NCI-H1436 treated with DMSO at 0.1 percent for 48 hours (cell line): ENCODE measurements at places on chromosomes 12 and 14.

DNA sequence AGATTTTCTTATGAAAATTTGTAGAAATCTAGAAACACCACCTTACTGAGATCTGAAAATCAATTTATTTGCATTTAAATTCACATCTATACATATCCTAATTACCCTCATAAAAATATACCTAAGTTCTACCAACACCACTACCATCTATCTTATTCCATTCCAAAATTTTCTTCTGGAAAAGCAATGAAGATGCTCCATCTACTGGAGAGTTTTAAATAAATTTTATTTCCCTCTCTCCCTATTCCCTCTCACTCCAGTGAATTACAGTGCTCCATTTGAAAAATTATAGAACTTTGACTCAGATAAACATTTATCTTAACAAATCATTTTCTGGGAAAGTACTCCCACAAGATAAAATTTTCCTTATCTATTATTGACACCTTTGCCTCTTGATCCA, 2.3 kb upstream of the C14orf39 start:
- no peak for DNase-seq

- no peak for DNase-seq
Observed at GRCh38 chr14:91373591-91374254, 43.9 kb downstream of the CCDC88C start.

DNA sequence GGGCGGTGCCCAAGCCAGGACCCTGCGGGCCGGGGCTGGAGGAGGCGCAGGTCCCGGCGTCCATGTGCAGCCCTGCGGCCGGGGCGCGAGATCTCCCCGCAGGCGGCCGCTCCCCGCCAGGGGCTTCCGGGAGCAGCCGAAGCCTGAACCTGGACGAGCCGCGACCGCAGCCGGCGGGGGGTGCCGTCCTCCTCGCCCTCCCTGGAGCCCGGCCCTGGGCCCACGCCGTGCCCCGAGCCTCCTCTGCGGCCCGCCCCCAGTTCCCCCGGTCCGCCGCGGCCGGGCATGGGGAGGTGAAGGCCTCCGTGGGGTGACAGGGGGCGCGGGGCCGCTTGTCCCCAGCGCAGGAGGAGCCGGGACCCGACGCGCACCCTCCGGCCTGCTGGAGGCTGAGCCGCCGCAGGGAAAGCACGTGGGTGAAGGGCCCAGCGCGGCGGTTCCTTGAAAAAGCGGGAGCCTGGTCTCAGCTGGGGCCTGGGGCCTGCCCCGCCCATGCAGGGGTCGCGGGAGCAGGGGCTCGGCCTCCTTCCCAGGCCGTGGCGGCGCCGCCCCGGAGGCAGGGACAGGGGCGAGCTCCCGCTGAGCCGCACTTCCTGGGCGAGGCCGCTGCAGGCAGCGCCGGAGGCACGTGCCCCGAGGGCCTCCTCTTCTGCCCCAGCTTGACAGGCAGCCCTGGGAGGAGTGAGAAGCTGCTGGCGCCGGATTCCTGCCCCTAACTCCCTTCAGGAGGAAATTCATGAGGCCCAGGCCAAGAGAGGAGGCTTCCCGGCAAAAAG, 55.6 kb upstream of the PPP2R5C start:
- DNase-seq = no peak

- DNase-seq = no peak
Observed at GRCh38 chr14:72594099-72594901, 299.6 kb downstream of the DPF3 start.

DNA sequence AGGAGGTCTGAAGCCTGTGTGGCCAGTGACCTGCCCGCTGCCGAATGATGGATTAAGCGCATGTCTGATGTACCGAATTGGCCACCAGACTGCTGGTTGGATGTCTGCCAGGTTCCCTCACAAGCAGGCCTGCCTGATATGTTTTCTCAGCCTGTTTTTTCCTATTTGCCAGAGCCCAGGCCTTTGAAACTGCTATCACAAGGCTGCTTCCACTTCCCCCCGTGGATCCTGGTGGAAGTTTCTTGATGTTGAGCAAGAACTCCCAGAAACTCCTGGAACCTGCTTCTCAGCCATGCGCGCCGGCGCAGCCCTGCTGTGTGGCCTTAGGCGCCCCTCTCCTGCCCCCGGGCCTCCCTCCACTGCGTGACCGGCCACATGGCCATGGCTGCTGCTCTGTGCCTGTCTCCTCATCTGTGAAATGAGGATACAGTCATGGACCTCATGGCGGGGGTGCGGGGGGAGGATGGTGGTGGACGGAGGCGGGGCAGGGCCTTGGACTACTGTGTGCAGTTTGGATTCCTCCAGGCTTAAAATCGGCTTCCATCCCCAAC, 56.6 kb downstream of the CALM1 start:
- DNase-seq = no peak

- no peak for DNase-seq
Observed at GRCh38 chr14:103871596-103872480, 24.5 kb upstream of the PPP1R13B start.

DNA sequence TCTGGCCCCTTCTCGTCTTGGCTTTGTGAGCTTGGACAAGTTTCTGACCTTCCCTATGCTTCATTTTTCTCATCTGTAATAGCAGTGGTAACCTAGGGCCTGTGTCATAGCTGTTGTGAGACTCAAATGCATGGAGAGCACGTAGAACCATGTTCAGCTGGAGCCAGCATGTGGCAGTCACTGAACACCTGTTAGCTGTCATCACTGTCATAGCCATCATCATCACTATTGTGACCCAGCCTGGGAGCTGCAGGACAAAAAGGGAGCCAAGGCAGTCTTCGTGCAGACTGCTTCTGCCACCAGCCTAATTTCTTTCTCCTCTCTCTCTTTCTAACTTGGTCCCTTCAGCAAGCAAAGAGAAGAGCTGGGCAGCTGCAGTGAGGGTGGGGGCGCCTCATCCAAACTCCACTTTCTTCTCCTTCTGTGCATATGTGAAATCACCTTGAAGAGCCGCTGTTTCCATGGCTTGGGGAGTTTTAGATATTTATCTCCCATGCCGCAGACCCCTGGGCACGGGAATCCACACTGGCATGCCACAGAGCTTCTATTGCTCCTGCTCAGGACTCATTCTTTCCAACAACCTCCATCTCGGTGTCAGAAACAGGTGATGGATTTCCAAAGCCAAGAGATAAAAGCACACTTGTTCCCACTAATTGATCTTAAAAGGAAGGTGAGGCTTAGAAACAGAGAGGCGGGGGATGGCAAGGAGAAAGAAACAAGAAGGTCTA, 87.0 kb downstream of the SRRM4 start:
- no peak for DNase-seq

DNA sequence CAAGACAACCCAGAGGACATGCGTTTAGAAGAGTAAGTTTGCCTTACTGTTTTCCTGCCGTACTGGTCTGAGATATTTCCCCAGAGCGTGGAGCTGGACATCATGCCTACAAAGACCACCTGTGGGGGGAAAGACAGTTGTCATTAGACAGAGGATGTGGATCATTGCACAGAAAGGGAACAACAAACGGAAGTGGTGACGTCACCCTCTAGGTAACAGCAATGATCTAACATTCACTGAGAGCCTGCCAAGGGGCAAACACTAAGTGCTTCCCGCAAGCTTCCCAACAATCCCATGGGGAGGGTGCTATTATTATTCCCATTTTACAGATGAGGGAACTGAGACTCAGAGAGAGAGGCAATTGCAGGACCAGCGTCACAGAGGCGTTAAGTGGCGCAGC, 48.5 kb downstream of the SVOP start:
- no peak for DNase-seq

DNA sequence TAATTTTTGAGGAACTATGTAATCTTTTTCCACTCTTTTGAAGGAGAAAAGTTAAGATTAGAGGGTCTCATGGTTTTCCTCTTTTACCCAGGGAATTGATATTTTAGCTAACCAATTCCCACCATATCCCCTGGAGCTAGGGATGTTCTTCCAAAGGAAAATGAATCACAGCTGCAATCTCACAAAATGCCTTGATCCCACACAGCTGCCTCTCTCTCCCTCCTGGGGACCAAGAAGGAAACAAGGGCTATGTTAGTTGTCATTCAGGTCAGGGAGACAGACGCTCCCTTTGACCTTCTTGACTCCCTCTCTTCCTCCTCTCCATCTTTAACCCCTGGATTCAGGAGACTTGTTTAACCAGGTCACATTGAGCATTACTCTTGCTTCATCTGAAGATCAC, 9.5 kb downstream of the DCN start:
- no peak for DNase-seq

GRCh38 chr14:94307410-94307992, 14.4 kb upstream of the SERPINA10 start:
- DNase-seq = no peak

DNA sequence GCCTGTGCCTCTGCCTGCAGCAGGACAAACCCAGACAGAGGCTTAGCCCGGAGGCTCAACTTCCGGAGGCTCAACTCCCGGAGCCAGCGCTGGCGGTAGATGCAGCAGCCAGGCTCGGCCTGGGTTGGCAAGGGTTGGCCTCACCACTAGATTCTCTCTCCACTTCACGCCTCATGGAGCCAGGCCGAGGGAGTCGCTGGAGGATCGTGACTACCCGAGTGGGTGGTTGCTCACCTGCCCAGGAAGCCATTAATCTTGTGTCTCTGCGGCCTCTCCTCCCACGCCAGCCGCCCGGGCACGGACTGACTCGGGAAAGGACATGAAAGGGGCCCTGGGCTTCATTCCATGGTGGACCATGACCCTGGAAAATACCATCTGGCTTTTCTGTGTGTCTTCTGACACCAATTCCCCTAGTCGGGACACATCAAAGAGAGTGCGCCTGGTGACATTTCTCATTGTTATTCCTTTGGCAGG, 20.8 kb downstream of the ESRRB start:
- no peak for DNase-seq

- no peak for DNase-seq
Observed at GRCh38 chr14:73770977-73771847, 57.0 kb upstream of the PNMA1 start.
